ENCODE measurements at places on chromosomes 5 and 9. TPM values are rescaled to one million over a fixed set of nuclear protein-coding genes. Genes with fewer than 3 reads are reported as not detected.

- H3K27me3 ChIP-seq = no peaks in the 10 kb centered on the region
- H3K4me3 ChIP-seq = no peak overlapping the region
- H3K36me3 ChIP-seq = no peaks in the 10 kb centered on the region
These were observed 59.4 kb downstream of the ZNF354C start for GRCh38 chr5:179119415-179120170.

DNA sequence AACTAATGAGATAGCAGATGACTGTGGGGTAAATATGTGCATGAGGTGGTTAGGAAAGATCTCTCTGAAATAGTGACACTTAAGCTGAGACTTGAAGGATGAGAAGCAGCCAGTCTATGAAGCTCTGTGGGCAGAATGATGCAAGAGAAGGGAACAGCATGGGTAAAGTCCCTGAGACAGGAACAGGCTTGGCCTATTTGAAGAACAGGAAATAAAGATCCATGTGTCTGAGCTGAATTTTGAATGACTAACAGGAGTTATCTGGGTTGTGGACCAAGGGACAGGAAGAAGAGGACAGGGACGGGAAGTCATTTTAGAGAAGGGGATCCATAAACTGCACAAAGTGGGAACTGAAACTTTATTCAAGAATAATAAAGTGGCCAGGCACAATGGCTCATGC, 25.6 kb upstream of the HMGCS1 start:
- H3K4me3 ChIP-seq = no peak overlapping the region
- no peaks in the 10 kb centered on the region for H3K27me3 ChIP-seq
- no peaks in the 10 kb centered on the region for H3K36me3 ChIP-seq
- no peak overlapping the region for H3K27ac ChIP-seq
- H3K4me1 ChIP-seq = no peaks in the 10 kb centered on the region

- no peaks in the 10 kb centered on the region for H3K36me3 ChIP-seq
- no peak overlapping the region for H3K4me3 ChIP-seq
- H3K27ac ChIP-seq = no peak overlapping the region
These were observed 223.2 kb downstream of the TLR4 start for GRCh38 chr9:117927354-117927753.

- no peak overlapping the region for H3K4me3 ChIP-seq
- no peaks in the 10 kb centered on the region for H3K4me1 ChIP-seq
- no peaks in the 10 kb centered on the region for H3K27me3 ChIP-seq
- no peaks in the 10 kb centered on the region for H3K36me3 ChIP-seq
- DNase-seq = no peak
These were observed 49.1 kb upstream of the OLFM1 start for GRCh38 chr9:135038331-135038730.

DNA sequence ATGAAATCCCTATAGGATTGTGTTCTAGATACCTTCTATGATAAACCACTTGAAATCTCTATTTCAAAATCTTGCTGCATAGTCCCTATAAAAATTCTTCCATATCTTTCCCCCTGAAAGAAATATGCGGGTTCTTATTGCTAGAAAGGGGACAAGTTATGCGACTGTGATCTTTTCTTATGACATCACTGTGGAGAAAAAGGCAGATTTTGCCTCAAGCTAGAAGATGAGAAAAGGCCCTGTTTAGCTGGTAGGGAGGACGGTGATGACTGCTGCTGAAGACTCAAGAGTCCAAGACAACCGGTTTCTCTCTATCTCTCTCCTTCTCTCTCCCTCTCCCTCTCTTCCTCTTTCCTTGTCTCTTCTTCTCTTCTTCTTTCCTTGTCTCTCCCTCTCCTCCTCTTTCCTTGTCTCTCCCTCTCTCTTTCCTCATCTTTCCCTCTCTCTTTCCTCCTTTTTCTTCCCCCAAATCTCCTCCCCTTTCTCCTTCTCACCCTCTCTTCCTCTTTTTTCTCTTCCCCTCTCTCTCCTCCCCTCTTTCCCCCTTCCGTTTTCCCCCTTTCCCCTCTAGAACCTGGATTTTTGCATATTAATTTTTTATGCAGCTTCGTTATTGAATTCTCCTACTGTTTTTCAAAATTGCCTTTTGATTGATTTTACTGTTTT, 5.3 kb downstream of the OR2S2 start:
- H3K36me3 ChIP-seq = no peaks in the 10 kb centered on the region

DNA sequence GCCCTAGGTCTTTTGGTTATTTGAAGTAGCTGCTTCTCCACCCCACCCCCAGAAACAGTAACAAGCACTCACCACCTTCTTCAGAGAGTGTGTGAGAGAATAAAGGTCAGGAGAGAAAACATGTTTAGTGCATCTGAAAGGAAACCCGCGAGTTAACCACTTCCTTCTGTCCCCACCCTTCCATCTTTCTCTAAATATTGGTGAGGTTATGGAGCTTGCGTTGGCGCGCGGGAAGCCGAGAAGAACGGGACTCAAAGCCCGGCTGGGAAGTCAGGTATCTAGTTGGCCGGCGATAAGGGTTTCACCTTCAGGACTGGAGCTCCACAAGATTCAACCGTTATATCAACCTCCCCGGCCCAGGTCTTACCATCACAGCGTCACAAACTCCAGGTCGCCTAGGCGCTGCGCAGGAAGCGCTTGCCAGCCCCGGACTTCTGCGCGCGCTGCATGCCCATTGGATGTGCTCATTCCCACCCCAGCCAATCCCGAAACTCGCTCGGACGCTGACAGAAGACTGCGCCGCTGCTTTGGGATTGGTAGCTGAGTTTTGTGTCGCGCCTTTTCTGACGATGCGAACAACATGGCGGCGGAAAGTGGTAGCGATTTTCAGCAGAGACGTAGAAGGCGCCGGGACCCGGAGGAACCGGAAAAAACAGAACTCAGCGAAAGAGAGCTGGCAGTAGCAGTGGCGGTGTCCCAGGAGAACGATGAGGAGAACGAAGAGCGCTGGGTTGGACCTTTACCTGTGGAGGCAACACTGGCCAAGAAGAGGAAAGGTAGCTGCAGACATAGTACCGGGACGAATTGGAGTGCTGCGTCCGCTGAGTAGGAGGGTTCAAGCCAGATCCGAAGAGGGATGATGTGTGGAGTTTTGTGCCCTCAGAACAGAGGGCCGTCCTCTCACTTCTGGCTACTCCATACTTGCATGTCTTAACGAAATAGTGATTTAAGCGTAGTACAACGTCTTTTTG, at the start of the genes CENPK and PPWD1:
CENPK (minus strand) TSS at position 438 of the 971 bp plus-strand sequence. CDS start 8,261 bp downstream, outside the sequence.
PPWD1 (plus strand) TSS at position 566 of the 971 bp plus-strand sequence; CDS start at position 581, 15 bp downstream.
- DNase-seq = peak; percentile 94
- H3K36me3 ChIP-seq = peaks cover 7% of the 10 kb centered on the region
- peak within 1 kb of the TSS; percentile 93 for H3K27ac ChIP-seq
- no peaks in the 10 kb centered on the region for H3K27me3 ChIP-seq
- H3K4me3 ChIP-seq = peak within 1 kb of the TSS; percentile 93
- H3K4me1 ChIP-seq = peaks cover 30% of the 10 kb centered on the region

GRCh38 chr5:82349652-82350051, 71.5 kb upstream of the RPS23 start:
- no peak overlapping the region for H3K27ac ChIP-seq
- no peaks in the 10 kb centered on the region for H3K4me1 ChIP-seq
- DNase-seq = no peak

DNA sequence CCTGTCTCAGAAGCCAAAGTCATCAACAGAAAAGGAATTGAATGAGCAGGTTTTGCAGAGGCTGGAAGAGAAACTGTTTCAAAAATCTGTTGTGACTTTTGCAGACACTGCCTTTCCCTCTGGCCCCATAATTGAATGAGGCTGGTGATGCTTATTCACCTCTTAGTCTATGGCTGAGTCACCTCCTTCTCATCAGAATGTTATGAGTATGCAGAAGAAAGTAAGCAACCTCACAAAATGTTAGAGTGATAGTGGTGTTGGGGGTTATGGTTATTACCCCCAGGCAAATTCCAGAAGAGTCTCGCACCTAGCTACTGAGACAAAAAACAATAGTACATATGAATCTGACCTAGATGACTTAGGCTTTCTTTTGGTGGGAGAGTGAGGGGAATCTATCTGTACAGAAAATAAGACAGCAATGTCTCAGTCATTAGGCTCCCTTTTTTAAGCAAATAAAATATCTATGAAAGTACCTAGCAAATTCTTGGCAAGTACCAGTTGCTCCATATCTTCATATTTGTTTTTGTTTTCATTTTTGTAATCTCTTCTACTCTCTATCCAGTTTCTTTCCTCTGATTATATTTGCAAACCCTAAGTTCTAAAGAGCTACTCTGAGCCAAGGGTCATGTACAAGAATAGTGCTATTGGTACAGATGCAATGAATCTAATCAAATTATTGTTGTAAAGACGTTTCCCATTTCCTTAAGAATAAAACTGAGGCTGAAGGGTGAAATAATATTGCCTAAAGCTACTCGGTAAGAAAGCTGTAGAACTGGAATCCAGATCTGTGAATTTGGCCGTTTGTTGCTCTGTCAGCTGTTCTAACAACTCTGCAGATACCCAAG, 498.1 kb upstream of the TNC start:
- H3K36me3 ChIP-seq = no peaks in the 10 kb centered on the region
- H3K27me3 ChIP-seq = no peaks in the 10 kb centered on the region
- no peaks in the 10 kb centered on the region for H3K4me1 ChIP-seq
- no peak for DNase-seq
- H3K4me3 ChIP-seq = no peak overlapping the region

Gene FOXE1
- total RNA-seq = not detected
